ENCODE measurements at places on chromosomes 1 and 21.

DNA sequence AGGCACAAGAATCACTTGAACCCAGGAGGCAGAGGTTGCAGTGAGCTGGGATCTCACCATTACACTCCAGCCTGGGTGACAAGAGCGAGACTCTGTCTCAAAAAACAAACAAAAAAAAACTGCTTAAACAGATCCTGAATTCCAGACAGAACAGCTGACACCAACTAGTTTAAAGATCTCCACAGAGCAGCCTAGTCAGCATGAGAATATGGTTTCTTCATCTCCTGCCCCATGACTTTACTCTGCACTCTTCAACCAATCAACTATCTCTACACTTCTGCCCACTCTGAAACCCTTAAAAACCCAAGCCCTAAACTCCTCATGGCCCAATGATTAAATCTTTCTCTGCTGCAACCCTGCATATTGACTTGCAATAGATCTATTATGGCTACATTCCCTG lies 7.5 kb upstream of the PRRC2C start:
- no peak for DNase-seq

GRCh38 chr21:32459972-32460371 lies 47.5 kb downstream of the EVA1C start:
- no peak for DNase-seq

DNA sequence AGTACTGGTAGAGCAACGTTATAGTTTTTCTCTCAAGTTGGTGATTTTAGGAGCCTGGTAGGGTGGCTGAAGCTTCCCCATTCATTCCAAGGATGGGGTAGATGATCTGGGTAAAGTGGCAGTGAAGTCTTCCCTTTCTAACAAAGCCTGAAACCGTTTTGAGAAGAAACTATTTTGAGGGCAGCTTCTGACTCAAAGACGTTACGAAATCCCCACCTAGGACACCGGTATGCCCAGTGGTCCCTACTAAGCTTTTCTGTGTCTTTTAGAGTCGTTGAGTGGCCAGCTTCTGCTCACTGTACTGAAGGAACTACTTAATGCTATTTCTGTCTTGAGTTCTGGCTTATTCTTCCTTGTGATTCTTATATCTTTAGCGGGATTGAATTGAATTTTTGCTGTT lies 1.4 kb downstream of the WDTC1 start:
- DNase-seq = no peak

- no peak for DNase-seq
Measured at GRCh38 chr1:39177706-39178105, 26.8 kb upstream of the MACF1 start.

- no peak for DNase-seq
Measured at GRCh38 chr1:224739997-224740684, 124.0 kb downstream of the CNIH3 start.

DNA sequence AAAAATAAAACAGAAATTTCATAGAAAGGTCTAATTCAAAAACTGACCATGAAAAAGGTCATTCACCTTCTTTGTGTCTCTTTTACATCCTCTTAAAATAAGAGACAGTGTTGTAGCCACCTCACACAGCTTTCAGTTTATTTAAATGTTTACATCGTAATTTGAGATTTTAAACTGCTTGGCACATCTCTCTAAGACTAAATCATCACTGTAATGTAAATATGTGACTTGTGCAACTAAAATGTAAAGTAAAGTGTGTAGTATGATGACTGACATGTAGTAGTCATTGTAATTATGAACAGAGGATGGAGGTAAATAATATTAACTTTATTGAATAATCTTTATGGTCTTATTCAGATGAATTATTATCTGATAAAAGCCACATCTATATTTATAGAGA lies 283.9 kb downstream of the KCNT2 start:
- no peak for DNase-seq

DNA sequence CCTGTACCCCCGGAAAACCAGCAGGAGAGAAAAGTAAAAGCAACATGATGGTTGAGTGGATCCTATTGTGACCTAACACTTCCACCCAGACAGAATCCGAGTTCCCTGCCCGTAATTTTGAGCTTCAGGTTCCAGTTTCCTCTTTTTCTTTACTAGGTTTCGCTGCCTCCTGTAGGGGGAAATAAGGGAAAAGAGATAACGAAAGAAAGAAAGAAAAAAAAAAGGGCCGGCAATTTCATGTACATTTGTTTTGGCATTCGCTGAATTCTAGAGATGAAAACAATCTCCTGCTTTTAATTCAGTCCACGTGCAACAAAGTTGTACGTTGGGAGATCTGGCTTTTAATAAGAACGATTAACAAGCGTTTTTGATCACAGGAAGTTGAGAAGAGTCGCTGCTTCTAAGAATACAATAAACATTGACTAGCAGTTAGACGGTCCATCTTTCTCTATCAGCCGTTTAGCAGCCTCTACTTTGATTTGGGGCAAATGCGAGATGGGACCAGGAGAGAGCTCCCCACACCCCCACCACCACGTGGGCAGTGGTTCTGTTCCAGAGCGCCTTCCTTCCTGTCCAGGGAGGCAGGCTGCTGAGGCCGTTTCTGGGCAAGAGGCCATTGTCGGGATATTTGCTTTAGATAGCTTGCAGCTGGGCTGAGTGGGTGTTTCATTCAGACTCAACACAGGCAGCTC lies 155.9 kb upstream of the RUNX1 start:
- peak; percentile 73 for DNase-seq

DNA sequence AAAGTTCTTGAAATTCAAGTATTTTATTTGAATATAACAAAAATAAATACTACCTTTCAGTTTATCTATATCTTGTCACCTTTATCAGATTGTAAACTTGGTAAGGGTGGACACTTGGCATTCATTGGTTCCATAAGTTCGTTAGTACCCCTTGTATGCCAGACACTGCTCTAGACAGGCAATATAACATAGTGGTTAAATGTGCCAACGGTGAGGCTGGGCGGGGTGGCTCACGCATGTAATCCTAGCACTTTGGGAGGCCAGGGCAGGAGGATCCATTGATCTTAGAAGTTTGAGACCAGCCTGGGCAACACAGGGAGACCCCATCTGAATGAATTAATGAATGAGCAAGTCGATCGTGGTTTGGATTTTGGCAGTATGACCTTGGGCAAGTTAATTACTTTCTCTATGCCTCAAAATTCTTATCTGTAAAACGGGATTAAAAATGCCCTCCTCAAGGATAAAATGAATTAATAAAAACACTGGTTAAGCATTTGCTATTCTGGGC lies 26.3 kb upstream of the SH3D21 start:
- no peak for DNase-seq

DNA sequence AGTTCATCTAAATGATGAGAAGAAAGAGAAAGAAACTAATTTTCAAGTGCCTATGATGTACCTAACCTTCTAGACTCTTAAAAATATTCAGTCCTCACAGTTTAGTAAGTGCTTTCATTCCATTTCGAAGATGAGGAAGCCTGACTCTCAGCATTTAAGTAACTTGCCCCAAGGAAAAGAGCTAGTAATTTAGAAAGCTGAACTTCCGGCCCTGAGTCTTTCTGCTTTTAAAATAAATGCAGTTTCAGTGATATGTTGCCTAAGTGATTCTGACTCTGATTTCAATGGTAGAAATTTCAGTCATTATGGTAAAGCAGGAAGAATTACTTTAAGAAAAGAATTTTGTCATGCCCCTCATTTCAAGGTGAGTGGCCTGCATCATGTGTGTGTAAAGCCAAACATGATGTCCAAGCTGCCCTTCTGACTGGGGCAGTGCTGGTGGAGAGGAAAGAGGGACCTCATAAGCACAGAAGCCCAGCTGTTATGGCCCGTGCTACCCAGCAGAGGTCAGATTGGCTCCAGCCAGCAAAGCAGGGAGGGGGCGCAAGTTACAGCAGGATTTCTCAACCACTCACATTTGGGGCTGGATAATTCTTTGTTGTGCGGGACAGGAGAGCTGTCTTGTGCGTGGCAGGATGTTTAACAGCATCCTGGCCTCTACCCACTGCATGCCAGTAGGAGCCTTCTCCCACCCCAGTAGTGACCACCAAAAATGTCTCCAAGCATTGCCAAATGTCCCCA lies 10.7 kb downstream of the ATP1A4 start:
- DNase-seq = peak; percentile 39

DNA sequence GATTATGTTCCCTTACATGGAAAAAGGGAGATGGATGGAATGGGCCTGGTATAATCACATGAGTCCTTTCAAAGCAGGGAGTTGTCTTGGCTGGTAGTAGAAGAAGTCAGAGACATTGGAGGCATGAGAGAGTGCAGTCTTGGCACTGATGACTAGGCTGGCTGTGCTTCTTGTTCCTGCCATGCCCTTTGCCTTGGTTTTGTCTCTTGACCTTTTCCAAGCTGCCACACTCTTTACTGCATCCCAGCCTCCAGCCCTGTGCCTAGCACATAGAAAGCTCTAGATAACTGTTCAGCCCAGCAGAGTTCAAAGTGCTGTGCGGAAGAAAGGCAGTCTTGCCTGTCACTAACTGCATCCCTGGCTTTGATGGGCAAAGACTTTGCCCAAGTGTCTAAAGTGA lies 412.6 kb downstream of the PRDM2 start:
- DNase-seq = no peak

DNA sequence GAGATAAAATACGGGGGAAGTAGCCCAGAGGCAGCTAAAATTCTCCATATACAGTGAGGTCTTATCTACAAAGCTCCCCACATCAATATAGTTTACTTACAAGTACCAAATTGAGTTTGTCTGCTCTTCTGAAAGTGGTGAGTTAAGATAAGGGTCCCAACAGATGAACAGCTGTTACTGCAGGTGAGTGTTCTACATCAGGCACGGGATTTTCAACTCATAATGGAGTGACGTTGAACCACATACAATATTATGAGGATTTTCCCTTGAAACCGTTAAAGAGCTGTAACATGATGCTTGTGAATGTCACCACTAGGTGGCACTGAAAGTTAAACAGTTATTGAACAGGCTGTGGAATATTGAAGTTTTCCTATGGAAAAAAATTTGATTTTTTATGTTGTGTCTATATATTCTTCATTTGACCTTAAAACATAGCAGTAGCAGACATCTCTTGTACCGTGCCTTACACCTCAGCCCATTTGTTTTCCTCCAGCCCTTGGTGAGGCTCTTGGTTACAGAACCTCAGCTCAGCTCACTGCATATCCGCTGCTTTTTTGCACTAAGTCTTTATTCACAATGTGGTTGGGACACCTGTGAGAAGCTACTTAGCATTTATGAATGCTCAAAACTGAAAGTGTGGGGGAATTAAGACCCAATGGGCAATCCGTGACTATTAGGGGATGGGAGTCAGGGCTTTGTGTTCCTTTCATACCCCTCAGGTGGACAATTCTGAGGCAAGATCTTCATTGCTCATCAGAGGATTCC lies 23.2 kb downstream of the CD1D start:
- DNase-seq = peak; percentile 85

DNA sequence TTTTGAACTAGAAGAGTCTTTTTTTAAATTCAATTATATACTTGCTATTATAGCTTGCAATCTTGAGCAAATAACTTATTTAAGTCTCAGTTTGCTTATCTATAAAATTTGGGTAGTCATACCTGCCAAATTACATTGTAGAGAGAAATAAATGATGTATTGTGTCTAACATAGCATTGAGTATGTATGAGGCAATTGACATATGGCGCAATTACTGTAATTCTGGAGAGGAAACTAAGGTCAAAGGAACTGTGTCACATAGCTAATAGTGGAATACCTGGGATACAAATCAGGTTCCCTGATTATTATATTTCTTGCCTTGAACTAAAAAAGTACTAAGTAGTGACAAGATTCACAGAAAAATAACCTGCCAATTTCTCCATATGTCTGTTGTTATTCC lies 302.5 kb downstream of the PDE4B start:
- DNase-seq = no peak

DNA sequence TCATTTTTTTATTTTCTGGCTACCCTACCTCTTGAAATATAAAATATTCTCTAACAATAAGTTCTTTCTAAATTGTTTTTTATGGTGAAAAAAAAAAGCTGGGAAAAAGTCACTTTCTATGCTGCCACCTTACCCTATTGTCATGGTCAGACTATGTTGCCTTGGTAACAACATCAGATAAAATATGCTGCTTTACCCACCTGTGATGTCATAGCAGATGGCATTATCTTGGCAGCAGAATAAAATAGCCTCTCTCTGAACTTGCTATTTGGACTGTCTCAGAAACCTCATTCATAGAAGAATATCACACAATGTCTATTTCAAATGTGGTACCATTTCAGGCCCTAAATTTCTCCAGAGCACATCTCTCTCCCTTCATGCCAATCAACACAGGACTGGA lies 69.6 kb upstream of the SGIP1 start:
- DNase-seq = no peak

- DNase-seq = no peak
Measured at GRCh38 chr1:61104220-61104671, 21.9 kb downstream of the NFIA start.

DNA sequence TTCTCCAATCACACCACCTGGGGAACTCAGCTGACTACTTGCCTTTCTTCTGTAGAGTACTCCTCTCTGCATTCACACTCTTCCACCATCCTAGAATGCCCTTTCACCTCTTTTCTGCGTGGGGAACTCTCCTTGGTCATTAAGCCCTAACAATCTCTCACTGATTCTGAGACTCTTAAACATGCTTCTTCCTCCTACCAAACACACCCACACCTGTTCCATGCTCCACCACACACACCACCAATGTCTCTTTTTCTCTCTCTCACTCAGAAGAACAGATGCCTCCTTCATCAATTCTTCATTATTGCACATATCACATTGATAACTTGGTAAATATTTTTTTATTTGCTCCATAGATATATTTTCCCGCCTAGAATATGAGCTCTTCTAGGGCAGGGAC lies 53.6 kb downstream of the WARS2 start:
- DNase-seq = no peak

DNA sequence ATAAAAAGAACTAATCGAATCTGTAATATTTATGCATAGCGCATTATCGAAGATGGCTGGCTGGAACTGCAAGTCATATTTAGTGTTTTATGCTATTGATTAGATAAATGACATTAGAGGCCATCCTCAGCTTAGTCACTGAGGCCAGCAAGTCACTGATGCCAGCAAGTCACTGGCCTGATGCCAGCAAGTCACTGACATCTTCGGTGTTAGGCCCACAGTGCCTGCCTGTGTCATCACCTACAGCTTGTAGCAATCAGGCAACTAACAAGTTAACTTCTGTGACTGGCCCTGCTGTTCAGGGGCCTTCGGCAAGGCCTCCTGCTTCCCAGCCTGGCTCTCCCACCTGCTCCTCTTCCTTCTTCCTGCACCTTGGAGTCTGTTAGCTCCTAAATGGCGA lies 65.6 kb upstream of the SCCPDH start:
- no peak for DNase-seq

DNA sequence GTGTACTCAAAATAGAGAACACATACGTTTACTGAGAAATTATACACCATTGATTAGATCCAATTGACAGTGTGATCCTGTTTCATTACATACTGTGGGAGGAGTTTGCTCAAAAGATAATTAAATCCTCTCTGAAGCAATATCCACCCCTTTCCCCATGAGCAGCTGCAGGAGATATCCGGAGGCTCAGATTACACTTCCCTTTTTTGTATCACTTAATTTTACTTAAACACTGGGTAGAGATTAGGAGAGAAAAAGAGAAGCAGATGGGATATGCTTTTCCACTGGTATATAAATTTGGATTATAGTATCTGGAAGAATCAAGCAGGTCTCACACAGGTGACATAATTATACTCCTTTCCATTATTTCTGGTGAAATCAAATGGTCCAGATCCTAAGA lies 333.3 kb upstream of the ZRANB2 start:
- DNase-seq = no peak

GRCh38 chr1:17875171-17875881 lies 120.2 kb downstream of the ACTL8 start:
- no peak for DNase-seq
